ENCODE measurements at places on chromosomes 12 and 14.

DNA sequence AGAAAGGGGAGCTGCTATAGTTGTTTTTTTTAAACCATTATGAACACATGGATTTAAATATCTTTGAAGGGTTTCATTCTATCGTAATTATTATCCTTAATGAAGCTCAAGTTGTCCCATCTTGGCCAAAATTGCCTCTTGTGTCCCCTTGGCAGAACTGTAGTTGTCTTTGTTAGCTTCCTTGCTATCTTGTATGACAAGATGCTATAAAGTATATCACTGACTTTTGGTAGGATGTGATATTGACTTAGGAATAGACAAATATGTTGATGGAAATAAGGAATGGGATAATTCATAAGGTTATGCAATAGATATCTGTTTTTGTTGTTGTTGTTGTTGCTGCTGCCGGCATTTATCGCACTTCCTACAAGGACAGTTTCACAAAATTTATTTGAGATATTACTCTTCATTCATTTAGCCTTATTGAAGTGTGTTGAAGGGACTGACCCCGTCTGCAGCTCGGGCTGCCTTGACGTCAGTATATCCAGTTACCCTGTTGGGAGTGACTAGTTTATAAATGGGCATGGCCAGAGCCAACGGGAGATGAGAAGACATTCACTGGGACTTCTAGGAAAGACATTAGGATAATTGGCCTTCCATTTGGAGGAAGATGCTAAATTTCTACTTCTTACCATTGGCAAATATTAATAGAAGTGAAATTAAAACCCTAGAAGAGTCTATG is 26.1 kb upstream of the APOLD1 start:
- DNase-seq: no peak

DNA sequence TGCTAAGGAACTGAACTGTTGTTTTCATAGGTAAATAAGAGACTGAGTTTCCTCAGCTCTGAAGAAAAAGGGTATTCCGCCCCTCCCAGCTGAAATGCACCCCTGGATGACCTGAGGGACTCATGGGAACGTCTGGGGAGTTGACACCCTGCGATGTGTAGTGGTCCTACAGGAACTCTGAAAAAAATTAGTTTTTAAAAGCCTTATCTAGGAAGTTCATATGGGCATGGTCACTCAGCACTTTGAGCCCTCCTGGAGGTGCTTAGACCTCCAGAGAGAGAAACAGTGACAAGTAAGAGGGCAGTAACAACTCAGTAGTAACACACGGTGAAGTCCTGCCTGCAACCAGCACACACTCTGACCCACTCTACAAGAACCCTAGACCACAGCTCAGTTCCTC is 91.2 kb upstream of the CNOT2 start:
- no peak for DNase-seq

GRCh38 chr14:101894365-101895081 is 69.8 kb upstream of the DYNC1H1 start:
- DNase-seq: no peak

GRCh38 chr14:91904956-91905645 is 37.8 kb upstream of the TC2N start:
- no peak for DNase-seq

DNA sequence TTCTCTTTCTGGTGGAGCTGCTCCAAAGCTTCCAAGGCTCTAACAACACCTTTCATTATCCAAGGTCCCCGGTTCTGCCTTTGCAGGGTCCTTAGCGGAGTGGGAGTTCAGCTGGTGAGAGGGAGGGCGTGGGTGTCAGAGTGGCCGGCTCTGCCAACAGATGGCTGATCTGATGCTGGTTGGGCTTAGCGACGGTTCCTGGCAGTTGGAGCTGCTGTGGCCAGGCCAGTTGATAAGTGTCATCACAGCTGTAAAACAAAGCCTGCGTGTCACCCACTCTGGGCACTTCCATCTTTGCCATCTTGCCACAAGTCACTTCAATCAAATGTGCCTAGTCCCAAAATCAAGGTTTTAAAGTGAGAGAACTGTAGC is 36.3 kb downstream of the RIN3 start:
- DNase-seq: peak; percentile 45

DNA sequence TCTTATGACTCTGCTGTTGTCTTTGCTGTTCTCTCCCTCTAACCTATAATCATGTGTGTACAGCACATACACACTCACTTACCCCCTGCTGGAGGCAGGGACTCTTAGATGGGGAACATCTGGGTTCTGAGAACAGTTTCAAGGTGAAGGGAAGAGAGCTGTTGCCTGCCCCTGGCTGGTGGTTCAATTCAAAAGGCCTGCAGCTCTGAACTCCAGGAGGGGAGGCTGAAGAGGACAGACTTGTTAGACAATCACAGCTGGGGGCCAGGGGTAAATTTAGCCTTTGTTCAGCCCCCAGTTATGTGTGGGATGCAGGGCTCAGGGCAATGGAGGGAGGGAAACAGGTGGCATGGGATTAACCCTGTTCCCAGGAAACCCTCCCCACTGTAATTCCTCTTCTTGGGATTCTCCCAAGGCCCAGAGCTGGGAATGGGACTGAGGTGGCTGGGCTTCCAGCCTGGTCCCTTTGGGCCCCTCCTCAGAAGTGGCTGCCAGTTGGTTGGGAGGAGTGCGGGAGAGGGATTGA is 1.9 kb downstream of the MYL6B start:
- no peak for DNase-seq

DNA sequence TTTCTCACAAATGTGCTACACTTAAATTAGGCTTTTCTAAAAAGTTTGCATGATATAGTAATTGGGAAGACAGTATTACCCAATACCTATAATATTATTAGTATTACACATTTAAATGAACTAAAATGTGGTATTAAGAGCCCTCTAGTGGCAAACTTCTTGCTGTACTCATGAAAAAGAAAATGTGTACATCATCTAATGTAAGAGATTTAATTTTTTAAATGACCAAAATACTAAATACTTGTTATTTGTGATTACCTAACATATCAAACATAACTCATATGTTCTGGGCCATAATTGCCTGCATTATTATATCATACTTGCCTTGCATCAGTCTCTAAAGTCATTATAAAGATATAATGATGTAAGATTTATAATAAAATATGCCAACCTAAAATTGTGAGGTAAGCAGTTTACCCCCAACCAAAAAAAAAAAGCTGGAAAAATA is 64.2 kb downstream of the DNAI7 start:
- DNase-seq: peak; percentile 62

- no peak for DNase-seq
Observed at GRCh38 chr12:26801486-26801885, 31.5 kb downstream of the ITPR2 start.

- peak; percentile 29 for DNase-seq
Observed at GRCh38 chr12:28987538-28988324, 161.3 kb upstream of the FAR2 start.

DNA sequence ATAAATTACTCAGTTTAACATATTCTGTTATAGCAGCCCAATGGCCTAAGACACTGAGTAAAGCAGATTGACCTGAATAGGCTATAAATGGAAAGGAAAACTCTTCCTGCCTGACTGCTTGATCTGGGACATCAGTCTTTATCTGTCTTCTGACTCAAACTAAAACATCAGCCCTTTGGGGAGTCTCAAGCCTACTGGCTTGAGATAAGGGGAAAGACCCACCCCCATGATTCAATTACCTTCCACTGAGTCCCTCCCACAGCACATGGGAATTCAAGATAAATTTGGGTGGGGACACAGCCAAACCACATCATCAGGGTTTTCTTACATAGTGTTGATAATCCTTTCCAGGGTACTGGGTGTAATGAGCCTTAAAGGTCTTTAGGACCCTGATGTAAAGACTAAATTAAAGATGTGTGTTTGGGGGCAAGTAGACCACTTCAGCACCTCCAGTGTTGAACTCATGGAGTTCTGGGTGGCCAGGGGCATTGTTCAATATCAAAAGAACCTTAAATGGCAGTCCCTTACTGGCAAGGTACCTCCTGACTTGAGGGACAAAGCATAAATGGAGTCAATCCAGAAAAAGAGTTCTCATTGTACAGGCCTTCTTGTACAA is 67.8 kb downstream of the TSHR start:
- DNase-seq: no peak

DNA sequence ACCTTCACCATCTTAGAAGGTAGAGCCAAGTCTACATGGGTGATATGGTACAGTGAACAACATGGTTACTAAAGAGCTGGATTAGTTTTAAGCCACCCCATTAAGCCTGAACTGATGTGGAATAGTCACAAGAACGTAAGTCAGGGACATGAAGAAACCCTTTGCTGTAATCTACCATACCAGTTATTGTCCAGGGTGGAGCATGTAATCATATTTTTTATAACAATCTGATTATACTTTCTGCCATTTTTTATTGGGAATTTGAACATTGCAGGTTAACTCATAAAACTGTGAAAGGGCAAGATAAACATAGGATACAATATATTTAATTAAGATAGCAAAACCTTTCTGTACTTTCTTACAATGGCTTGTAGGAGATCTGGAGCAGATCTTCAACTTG is 103.6 kb downstream of the FIGNL2 start:
- DNase-seq: no peak

GRCh38 chr12:47085815-47086252 is 6.1 kb upstream of the AMIGO2 start:
- DNase-seq: peak; percentile 51

All from fibroblast of mammary gland (primary cell).